ENCODE measurements at places on chromosomes 5 and 9. TPM values are rescaled to one million over a fixed set of nuclear protein-coding genes. Genes with fewer than 3 reads are reported as not detected.
A peak's percentile ranks its signal among the peaks of the same experiment; 100 is the strongest.

GRCh38 chr5:43209060-43209459 is 17.0 kb downstream of the NIM1K start:
- no peak overlapping the region for H3K4me3 ChIP-seq
- DNase-seq: no peak
- H3K36me3 ChIP-seq: no peaks in the 10 kb centered on the region
- H3K27ac ChIP-seq: no peak overlapping the region

DNA sequence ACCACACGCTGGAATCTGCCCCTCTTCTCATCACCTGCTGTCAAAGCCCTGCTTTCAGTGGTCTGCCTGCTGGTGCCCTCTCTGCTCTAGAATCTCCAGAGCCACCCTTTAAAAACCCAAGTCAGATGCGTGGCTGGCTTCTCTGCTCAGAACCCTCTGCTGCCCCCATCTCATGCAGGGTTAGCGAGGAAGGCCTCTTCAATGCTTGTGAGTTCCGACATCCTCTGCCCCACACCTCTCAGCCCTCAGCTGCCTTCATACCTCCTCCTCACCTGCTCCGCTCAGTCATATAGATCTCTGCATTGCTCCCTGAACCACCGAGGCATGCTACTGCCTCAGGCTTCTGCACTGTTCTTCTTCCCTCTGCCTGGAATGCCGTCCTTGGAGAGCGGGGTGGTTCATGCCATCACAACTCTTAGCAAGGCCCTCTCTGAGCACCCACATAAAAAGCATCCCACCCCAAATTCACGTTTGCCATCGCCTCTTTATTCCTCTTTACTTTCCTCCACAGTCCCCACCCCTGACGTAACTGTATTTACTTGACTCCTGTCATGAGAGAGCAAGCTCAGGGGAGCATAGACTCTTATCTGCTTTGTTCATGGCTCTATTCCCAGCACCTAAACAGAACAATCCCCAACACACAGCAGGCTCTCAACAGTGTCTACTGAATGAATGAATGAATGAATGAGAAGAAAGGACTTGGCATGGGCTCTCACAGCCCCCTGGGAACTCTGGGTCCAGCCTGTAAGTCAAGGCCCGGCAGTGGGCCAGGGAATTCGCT is 10.4 kb downstream of the SHB start:
- H3K4me1 ChIP-seq: peaks cover 33% of the 10 kb centered on the region
- peak overlapping the region; percentile 58 for H3K27ac ChIP-seq
- H3K36me3 ChIP-seq: no peaks in the 10 kb centered on the region
- no peaks in the 10 kb centered on the region for H3K27me3 ChIP-seq
- no peak overlapping the region for H3K4me3 ChIP-seq

DNA sequence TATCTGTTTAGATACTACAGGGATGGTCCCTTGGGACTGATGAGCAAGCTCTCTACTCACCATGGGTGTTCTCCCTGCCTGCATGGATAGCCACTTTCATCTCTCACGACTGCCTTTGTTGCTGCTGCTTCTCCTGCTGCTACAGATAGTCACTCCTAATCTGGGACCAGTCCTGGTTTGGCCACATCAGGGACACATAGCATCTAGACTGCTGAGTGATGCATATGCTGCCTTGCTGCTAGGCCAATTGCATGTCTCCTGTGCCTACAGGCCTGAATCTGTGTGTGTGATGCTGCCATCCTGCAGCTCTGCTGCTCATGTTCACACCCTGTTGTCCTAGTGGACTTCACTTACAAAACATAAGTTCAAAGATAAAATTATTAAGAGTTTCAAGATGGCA is 297.1 kb downstream of the HCN1 start:
- H3K4me3 ChIP-seq: no peak overlapping the region
- no peaks in the 10 kb centered on the region for H3K36me3 ChIP-seq
- H3K4me1 ChIP-seq: no peaks in the 10 kb centered on the region
- no peak for DNase-seq
- H3K27me3 ChIP-seq: no peaks in the 10 kb centered on the region
- H3K27ac ChIP-seq: no peak overlapping the region

The SLC36A2 gene
- total RNA-seq: 0.75 TPM

DNA sequence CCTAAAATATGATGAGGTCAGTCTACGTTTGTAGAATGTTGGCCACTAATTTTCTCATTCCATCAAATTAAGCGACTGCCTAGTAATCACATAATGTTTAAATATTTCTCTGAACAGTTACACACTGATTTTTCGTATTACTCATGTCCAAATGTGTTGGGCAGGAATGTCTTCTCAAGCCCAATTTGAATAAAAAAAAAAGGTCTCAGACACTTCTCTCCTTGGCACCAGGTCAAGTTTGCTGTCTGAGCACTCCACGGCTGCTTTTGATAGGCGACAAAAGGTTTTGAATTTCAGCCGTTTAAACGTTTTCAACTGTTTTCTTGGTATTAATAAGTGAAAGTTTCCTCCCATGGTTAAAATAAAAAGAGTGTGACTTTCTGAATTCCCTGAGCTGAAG is 542.1 kb downstream of the IRX1 start:
- no peaks in the 10 kb centered on the region for H3K27me3 ChIP-seq
- no peak for DNase-seq
- H3K36me3 ChIP-seq: no peaks in the 10 kb centered on the region
- H3K4me1 ChIP-seq: no peaks in the 10 kb centered on the region
- no peak overlapping the region for H3K4me3 ChIP-seq
- H3K27ac ChIP-seq: no peak overlapping the region

The IL13 gene
- not detected for total RNA-seq

DNA sequence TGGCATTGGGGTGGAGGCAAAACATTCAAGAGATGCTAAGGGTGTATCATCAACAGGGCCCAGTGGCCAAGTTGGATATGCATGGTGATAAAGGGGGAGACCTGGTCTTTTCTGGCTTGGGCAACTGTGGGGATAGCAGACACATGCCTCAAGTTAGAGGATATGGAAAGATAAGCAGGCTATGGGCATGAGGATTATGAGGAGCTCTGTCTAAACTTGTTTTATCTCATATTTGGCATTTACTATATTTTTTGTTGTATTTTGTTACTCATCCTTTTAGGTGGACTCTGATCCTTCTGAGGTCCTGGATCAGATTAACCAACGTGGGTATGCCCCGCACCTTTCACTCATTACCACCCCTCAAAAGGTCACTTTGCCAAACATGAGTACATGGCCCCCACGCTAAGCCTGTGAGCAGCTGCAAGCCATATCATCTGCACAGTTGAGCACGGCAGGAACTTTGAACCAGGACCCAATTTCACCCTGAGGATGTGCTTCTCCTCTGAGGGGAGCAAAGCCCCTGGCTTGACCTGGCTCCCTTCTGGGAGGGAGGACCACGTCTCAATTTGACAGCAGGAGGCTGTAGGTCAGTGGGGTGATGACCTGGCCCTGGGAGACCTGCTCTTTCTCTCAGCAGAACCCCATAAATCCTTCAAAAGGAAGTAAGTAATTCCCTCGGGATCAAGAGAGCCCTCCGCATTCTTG is 71.1 kb upstream of the CD180 start:
- H3K36me3 ChIP-seq: no peaks in the 10 kb centered on the region
- no peak for DNase-seq
- peaks cover 16% of the 10 kb centered on the region for H3K4me1 ChIP-seq
- H3K27me3 ChIP-seq: no peaks in the 10 kb centered on the region

The CSF1R gene
- total RNA-seq: 70.9 TPM

DNA sequence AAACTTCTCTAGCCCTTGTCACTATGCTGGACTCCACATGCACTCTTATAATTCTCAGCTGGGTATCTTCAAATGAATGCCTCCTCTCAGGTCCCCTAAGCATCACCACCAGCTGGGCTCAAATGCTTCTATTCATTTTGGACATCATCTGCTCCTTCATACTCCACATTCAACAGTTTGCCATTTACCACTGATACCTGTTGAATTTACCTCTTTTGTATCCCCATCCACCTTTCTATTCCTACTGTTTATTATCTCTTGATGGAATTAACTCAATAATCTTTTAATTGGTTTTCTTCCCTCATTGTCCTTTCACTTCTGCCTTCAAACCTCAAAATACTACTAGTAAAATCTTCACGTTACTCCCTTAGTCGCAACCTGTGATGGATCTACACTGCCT is 14.5 kb downstream of the RANBP6 start:
- no peaks in the 10 kb centered on the region for H3K36me3 ChIP-seq
- DNase-seq: no peak
- H3K4me1 ChIP-seq: peaks cover 15% of the 10 kb centered on the region
- H3K27me3 ChIP-seq: no peaks in the 10 kb centered on the region
- no peak overlapping the region for H3K27ac ChIP-seq
- H3K4me3 ChIP-seq: no peak overlapping the region

The SLC27A6 gene
- 0.43 TPM for total RNA-seq

DNA sequence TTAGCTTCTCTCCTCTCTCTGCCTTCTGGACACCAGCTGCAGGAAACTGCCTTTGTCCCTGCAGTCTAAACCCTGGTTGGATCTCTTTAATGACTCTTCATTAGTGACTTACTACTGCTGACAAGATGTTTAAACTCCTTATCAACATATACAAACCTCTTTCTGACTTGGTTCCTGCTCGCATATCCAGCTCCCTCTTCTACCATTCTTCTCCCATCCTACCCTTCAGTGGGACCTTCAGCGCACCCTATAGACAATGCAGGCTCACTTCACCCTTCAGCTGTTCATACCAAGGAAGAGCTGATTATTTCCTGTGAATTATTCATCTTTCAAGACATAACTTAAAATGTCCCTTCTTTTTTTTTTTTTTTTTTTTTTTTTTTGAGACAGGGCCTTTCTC is 436.5 kb downstream of the KIAA0825 start:
- no peaks in the 10 kb centered on the region for H3K4me1 ChIP-seq
- H3K4me3 ChIP-seq: no peak overlapping the region
- no peak for DNase-seq
- H3K27me3 ChIP-seq: no peaks in the 10 kb centered on the region
- no peak overlapping the region for H3K27ac ChIP-seq
- no peaks in the 10 kb centered on the region for H3K36me3 ChIP-seq

GRCh38 chr5:41708604-41708940 is 161.7 kb downstream of the OXCT1 start:
- H3K4me3 ChIP-seq: no peak overlapping the region
- no peaks in the 10 kb centered on the region for H3K4me1 ChIP-seq
- H3K36me3 ChIP-seq: no peaks in the 10 kb centered on the region
- H3K27ac ChIP-seq: no peak overlapping the region
- no peak for DNase-seq

DNA sequence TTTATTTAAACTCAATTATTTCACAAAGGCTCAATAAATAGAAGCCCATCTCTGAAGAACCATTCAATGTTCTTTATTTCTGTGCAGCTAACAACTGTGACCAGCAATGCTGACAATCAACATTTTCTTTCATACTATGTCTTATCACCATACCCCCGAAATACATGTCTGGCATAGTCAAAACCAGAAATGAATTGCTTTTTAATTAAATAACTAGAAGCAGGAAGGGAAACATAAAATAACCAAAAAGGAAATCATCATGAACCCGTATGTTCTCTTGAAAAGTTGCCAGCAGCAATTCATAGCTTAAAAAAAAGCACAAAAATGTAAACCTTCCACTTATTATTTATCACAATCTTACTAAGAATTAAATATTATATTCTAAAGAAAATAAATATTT is 212.4 kb downstream of the TMEM232 start:
- H3K4me1 ChIP-seq: no peaks in the 10 kb centered on the region
- H3K27me3 ChIP-seq: no peaks in the 10 kb centered on the region
- H3K4me3 ChIP-seq: no peak overlapping the region
- H3K27ac ChIP-seq: no peak overlapping the region
- H3K36me3 ChIP-seq: no peaks in the 10 kb centered on the region

All from ascending aorta (tissue), 2 donors.